Aorta (tissue), 5 donors: ENCODE measurements at places on chromosomes 6 and 20.

DNA sequence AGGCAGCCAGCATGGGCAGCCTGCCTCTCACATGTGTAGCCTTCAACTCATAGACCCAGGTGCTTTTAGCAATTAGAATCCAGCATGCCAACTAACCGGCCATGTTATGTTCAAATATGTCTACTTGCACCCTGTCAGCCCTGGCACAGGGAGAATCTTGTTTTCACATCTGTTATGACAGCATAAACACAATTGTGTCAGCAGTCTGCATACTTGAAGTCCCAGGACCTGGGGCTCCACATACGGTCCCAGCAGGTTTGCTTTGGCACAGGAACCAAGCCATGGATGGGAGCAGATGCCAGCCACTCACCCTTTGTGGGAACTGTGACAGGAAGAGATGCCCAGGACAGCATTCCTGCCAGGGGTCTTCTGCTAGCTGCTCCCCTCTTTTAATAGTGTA lies 67.2 kb upstream of the SYNDIG1 start:
- no peak for DNase-seq

DNA sequence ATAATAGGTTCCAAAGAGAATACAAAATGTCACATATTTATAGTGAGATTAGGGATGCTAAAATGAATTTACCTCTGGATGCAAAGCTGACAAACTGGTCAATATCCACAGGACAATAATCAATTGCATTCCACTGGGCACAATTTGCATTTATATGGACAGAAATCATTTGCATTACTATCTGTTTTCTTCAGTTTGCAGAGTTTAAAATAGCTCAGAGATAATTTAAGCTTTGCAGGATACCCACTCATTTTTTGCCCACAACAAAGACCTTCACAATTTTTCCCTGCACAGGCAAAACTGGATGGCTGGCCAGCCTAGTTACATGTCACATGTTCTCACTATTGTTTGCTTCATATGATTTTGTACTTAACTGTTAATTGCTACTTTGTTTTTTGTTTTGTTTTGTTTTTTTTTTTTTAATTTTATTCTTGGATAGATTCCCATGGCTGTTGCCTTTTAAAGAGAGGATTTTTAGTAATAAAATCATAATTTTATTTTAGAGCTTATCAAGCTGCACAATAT lies 483.5 kb downstream of the UTRN start:
- DNase-seq: no peak

DNA sequence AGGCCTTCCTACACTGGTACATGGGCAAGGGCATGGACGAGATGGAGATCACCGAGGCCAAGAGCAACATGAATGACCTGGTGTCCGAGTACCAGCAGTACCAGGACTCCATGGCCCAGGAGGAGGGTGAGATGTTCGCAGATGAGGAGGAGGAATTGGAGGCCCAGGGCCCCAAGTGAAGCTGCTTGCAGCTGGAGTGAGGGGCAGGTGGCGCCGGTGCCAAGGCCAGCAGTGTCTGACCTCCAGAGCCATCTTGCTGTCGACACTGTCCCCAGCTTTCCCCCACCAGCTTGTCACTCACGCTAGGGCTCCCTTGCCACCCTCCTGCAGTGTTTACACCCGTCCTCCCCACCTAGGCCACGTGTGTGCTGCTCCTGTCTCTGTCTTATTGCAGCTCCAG lies 12.2 kb downstream of the GABRR2 start:
- no peak for DNase-seq

DNA sequence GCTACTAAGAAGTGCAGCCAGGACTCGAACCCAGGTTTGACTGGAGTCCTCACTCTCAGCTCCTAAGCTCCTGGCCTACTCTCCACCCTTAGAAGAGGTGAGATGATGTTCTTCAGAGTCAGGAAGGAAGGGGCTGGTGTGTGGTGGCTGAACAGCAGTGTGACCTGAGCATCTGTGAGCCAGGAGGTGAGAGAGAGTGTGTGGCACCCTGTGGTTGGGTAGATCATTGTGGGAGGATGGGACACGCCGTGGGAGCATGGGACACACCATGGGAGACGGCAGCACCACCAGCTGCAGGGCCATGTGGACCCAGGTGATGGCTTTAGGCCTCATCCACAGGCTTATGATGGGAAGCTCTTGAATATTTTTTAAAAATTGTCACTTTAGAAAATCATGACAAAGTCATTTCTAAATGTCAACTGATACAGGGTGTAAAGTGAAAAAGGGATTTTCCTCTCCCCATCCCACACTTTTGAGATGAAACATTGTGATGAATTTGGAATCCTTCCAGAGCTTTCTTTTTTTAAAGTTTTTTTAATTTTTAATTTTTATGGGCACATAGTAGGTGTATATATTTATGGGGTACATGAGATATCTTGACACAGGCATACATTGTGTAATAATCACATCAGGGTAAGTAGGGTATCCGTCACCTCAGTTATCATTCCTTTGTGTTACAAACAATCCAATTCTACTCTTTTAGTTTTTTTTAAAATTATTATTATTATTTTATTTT lies 31.6 kb downstream of the SRC start:
- no peak for DNase-seq

GRCh38 chr20:24863356-24863755 lies 85.7 kb upstream of the CST7 start:
- DNase-seq: no peak

DNA sequence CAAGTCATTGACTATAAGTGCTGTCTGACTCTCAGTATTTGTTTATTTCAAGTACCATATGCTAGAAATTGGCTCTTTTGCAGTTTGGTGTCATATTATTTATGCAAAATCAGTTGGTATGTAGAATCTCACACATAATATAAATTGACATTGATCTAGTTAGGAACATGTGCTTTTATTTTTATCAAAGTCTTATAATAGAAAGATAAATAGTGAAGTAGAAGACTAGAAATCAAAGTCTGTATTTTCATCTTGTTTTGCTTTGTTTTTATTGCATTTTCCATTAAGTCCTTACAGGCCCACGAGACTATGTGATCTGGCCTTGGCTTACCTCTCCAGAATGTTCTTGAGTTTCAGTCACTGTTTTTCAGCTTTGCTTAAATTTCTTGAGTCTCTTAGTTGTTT lies 300.3 kb downstream of the LAMA2 start:
- DNase-seq: no peak
